ENCODE measurements at places on chromosomes 1 and 21. TPM values are rescaled to one million over a fixed set of nuclear protein-coding genes. Genes with fewer than 3 reads are reported as not detected.

C1orf198 gene
- total RNA-seq = 4.6 TPM

ZYG11A gene
- 0.40 TPM for total RNA-seq

ESPN gene
- total RNA-seq = 172 TPM

DMRTA2 gene
- not detected for total RNA-seq

GRHL3 gene
- 0.40 TPM for total RNA-seq

TNNT2 gene
- total RNA-seq = 0.33 TPM

NCF2 gene
- 2.8 TPM for total RNA-seq

GCSAML gene
- total RNA-seq = not detected

GRCh38 chr1:215761446-215761845 lies 194.3 kb downstream of the KCTD3 start:
- no peak for DNase-seq

DNA sequence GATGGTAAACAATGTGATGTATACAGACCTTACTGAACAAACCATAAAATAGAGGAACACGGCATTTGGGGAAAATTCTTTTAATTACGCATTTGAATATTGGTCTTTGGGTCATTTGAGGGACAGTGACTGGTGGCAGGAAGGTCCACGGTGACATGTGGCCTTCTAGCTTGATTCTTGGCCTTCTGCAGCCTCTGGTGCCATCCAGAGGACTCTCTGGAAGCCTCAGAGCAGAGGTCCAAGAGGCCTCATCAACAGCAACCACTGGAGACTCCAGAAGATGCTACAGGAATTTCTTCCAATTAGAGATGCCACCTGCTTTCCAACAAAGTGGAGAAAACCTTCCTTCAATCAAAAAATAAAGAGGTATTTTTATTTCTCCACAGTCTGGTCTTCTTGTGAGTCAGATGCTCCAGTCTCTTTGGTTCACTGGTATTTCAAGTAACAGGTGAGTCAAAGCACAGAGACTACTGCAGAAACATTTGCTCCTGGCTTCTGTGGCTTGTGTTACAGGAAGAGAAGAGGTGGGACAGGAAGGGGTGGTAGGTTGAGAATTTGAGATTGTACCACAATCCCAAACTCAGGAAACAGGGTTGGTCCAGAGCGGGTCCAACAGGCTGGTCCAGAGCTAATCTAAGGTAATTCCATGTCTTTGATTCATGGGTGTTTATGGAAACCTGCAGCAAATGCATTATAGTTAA lies 2.7 kb upstream of the F5 start:
- peak; percentile 60 for DNase-seq

DNA sequence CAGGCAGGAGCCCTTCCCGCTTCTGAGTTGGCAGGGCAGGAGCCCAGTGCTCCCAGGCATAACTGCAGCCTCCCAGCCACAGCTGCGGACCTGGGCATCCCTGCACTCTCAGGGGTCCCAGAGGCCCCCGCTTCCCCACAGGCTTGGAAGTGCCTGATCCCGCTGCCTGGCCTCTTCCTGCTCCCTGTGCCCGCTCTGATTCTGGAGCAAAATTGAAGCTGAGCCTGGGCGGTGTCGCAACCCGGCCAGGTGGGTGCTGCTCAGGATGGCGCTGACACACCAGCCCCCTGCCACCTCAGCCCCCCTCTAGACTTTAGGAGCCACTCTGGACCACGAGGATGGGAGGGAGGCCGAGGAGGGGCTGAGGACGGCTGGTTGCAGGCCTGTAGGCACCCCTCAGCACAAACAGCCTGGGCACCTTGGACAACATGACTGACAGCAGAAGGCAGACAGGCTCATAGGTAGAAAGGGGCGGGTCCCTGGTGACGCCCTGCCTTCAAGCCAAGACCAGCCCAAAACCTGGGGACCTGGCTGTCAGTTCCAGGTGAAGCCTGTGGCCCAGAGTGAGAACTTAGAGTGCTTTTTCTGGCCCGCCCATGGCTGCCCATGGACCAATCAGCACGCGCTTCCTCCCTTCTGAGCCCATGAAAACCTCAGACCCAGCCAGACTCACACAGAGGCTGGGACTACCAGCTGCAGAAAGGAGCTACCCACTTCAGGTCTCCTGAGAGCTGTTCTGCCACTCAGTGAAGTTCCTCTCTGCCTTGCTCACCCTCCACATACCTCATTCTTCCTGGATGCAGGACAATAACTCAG lies 7.2 kb downstream of the HLCS start:
- no peak for DNase-seq

GRCh38 chr1:64659478-64660138 lies 85.3 kb upstream of the RAVER2 start:
- no peak for DNase-seq

- DNase-seq = no peak
These were observed 36.5 kb downstream of the MACO1 start for GRCh38 chr1:25467193-25467592.

DNA sequence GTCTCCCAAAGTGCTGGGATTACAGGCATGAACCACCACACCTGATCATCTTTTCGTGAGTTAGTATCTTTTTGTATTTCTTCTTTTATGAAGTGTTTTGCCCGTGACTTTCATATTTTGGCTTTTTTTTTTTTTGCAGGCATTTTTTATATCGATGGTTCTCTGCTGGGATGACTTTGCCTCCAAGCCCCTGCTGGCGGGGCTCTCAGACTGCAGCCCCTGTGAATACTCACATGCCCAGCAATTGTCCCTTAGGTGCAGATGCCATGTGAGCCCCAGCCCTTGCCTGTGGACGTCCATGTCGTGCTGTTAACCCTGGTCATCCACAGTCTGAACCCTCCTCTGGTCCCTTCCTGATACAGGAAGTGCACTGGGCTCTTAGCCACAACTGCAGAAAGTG lies 21.7 kb downstream of the CRYAA start:
- DNase-seq = no peak

- DNase-seq = no peak
These were observed 321.0 kb upstream of the C1orf174 start for GRCh38 chr1:4221107-4221506.

DNA sequence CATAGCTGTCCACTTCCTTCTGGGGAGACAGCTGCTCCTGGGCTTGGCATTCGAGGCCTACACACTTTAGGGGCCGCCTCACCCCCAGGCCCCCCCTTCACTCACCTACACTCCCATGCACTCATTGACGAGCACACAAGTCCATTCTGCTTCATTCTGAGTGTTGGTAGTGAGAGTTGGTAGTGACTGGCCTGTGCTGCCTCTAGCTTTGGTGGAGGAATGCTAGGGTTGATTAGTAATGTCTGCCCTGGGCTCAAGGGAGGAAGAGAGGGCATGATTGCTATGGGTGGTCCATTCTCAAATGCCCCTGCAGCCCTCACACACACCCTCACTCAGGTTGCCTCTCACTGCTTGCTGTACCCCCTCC lies 30.4 kb downstream of the TRIM11 start:
- DNase-seq = no peak

- DNase-seq = peak; percentile 57
These were observed 61.2 kb upstream of the MCOLN3 start for GRCh38 chr1:85109475-85109874.

GRCh38 chr21:37742532-37742931 lies 173.7 kb downstream of the KCNJ6 start:
- no peak for DNase-seq

- no peak for DNase-seq
These were observed 44.5 kb downstream of the KIAA0040 start for GRCh38 chr1:175148068-175148467.

DNA sequence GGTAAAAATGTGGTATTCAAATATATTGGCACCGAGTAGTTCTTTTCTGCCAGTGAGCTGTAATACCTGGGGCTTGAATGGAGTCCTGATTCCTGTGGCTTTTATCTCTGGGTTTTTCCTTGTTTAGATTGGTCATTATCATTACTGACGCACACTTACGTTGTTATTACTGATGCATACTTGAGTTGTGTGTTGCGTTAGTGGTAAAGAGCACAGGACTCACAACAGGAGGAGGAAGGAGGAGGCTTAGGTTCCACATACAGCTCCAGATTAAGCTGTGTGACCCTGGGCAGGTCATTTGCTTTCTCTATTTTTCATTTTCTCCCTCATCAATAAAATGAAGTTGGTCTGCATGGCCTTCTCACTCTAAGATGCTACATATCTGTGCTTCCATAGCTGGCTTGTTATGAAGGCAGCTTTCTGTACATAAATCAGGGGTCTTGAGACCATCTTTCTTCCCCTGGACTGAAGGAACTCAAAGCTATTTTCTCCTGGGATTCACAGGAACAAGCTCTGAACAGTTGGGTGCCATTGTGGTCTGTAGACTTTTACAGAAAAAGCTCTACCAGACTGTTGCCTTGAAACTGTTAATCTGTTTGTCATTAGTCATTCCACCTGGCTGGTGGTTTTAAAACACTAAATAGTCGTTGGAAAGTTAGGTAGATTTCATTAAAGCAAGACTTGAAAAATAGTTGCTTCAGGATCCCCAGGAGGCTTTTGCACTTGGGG lies 5.6 kb downstream of the ARID1A start:
- DNase-seq = no peak

DNA sequence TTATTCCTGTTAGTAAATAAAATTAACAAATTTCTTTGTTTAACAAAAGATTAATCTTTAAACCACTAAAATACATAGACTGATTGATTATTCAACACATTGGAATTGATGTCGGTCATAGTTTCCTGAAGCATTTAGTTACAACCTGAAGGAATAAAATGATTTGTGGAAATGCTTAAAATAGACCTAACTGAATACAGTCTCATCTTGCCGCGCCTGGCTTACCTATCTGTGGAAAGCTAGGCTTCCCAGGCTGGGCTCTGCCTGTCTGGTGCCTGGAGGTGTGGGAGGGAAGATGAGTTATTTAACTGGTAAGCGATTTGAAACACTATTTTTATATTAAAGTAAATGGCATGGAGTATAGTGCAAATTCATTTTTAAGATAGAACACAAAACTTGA lies 10.2 kb downstream of the RHOU start:
- DNase-seq = no peak

DNA sequence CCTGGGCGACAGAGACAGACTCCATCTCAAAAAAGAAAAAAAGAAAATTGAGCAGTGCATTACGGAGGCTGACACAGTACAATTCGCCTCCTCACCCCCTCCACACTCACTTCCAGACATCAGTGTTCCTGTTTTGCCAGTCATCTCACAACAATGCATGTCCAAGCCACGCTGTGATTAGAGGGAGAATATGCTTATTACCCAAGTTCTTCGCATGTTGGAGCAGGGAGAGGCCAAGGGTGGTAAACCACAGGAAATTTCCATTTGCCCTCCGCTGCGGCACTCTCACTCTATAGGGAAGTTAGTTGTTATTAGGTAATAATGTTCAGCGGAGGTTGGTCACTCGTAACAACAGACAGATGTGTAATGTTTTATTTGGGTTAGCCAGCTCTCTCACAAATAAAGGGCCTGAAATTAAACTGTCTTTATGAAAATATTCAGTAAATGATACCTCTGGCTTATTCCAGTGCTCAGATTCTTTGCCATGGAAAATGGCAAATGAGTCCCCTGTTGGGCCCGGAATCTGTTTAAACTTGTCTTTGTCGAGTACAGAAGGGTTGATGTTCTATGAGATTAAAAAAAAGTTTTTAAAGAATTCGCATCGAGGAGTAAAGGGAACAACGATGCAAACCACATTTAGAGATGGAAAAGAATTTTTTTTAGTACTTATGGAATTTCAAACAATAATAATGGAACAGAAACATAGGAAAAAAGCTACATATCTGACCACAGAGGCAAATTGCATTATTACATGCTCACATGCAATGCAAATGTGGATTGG lies 33.1 kb downstream of the KCNJ15 start:
- DNase-seq = no peak

GRCh38 chr1:192162376-192162775 lies 4.1 kb downstream of the RGS18 start:
- DNase-seq = no peak

- DNase-seq = no peak
These were observed 17.9 kb downstream of the ACBD6 start for GRCh38 chr1:180484490-180484889.

DNA sequence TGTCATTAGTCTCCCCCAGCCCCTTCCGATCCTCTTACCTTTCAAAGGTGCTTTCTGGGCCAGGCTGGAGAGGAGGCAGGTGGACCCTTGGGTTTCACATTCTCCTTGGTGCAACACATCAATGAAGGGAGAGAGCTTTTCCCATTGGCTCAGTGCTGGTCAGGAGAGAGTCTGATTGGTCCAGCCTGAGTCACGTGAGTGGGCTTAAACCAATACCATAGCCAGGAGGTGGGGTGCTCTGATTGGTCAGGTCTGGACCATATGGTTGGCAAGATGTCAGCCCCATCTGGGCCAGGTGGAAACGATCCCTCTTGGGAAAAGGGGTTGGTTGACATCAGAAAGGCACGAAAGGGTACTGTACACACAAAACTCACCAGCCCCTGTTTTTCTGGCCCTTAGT lies 44.8 kb upstream of the ABCG1 start:
- DNase-seq = no peak

DNA sequence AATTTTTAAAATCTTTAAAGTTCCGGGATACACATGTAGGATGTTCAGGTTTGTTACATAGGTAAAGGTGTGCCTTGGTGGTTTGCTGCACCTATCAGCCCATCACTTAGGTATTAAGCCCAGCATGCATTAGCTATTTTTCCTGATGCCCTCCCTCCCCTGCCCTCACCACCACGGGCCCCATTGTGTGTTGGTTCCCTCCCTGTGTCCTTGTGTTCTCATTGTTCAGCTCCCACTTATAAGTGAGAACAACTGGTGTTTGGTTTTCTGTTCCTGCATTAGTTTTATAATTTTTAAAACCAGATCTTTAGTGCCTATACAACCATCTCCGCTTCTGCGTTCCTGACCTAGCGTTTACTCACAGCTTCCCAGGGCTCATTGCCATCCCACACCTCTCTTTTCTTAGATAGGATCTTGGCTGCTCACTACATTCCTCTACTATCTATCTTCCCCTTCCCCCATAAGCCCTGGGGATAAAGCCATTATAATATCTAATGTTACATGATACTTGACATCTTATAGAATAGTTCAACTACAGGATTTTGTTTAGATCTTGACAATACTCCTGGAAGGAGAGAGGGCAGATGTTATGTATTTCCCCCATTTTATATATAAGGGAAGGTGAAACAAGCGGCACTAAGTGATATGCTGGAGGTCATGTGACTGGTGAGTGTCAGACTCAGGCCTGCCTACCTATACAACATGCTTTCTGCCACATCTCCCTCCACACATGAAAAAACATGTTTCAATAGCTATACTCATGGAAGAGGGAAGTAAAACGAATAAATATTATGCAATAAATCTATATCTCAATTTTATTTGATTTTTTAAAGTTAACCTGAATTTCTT lies 52.3 kb upstream of the DNAJC6 start:
- DNase-seq = no peak
